SK-MEL-5 (cell line): ENCODE measurements at places on chromosomes 1 and 21. TPM values are rescaled to one million over a fixed set of nuclear protein-coding genes. Genes with fewer than 3 reads are reported as not detected.

- no peak for DNase-seq
Measured at GRCh38 chr1:151838222-151839081, 1.2 kb downstream of the C2CD4D start.

DNA sequence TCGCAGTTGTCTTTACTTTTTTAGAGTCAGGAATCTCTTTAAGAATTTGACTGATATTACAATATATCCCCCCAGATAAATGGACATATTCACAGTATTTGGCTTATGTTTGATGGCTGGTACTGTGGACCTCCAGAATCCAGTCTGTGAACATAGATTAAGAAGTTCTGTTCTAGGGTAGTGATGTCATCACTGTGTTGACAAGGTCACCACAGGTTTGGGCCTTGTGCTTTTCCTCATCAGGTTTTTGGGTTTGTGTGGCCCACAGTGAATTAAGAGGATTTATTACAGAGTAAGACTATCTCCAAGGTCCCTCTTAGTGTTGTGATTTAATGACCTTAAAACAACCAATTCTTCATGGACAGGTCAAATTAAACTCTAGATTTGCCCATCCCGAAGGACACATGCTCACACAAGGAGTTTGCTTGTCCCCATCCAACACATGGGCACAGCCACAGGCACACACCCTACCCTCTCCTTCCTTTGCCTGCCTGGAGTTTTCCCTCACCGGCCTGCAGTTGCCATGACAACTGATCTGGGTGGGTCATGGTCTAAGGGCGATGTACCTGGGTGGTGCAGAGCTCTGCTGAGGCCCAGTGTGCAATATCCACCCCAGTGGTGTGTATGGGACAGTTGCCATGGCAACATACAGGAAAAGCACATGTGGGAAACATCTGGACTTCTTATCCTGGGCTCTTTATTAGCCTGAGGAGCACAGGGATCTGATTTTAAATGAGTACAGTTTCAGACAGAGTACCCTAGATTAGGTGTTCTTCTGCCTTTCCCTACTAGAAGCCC is 98.6 kb downstream of the NAV1 start:
- DNase-seq = no peak

DNA sequence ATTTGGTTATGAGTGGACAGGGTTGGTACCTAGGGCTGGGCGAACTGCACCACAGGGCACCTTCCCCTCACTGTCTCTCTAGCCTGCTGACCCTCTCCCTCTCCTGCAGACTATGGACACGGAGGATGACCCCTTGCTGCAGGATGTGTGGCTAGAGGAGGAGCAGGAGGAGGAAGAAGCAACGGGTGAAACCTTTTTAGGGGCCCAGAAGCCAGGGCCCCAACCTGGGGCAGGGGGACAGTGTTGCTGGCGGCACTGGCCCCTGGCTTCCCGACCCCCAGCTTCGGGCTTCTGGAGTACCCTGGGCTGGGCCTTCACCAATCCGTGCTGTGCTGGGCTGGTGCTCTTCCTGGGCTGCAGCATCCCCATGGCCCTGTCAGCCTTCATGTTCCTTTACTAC is 21.9 kb downstream of the DISP3 start:
- no peak for DNase-seq

DNA sequence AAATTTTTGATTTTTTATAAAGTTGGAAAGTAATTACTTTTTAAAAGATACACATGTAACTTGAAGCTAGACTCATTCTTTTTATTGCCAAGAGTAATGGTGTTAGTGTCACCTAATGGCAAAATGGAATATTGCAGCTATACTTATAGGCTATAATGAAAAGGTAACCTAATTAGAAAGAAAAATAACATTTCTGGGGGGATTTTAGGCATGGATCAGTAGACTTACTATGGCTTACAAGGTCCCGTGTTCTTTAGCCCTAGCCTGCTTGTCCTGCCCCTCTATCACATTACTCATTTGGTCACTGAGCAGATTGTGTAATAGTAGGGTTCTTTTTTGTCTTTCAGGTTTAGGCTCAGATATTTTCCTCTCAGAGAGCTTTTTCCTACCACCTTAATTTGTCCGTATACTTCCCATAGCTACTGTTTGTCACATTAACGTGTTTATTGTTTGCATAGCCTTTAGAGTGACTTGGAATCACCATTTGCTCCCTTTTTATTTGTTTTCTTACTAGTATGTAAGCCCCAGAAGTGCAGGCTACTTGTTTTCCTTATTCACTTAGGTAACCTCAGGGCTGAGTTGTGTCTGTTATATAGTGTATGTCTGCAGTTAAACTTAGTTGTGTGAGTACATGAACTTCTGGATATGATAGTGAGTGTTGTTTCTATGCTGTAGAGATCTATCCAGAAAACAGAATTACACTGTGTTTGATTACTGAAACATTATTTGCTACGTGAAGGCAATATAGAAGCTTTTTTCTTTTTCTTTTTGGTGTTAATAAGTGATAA is 58.7 kb downstream of the RABGAP1L start:
- DNase-seq = peak; percentile 66

DNA sequence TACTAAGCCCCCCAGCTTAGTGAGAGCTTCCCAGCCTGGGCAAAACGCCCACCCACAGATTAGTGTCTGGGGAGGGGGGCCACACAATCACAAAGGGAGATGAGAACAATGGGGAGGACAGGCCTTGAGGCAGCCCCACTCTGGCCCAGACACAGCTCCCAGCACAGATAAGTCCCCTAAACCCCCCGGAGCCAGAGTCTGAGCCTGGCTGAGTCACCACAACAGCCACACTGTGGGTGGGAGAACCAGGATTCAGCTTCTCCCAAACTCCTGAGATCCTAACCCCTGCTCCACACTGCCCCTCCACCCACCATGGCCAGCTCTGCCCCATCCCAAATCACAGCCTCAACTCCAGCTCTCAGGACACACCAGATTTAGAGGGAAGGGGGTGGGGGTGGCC is 4.2 kb downstream of the NECTIN4 start:
- no peak for DNase-seq

REN gene
- not detected in 2 replicates for total RNA-seq

KPRP gene
- total RNA-seq = not detected in 2 replicates
